ENCODE measurements at places on chromosomes 5 and 9.
A peak's percentile ranks its signal among the peaks of the same experiment; 100 is the strongest.

GRCh38 chr9:105405514-105406131, 42.2 kb upstream of the FSD1L start:
- peak; percentile 47 for DNase-seq

DNA sequence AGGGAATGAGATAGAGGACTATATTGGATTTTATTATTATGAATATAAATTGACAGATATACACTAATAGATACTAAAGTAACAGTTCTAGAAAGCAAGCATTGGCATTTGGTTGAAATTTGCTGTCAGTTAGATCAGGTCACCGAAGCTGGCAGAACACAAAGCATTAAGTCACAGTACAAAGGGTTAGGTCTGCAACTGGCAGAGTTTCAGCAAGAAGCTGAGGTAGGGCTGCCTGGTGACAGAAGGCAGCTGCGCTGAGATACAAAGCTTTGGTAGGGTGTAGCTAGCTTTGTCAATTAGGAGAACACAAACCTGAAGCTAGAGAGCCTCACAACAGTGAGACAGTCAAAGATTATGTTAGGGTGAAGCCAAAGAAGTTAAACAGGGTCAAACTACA, 6.3 kb upstream of the CSNK1G3 start:
- DNase-seq = no peak

- no peak for DNase-seq
Observed at GRCh38 chr5:7361593-7361992, 34.3 kb upstream of the ADCY2 start.

- no peak for DNase-seq
Observed at GRCh38 chr5:135487037-135487395, 34.9 kb upstream of the TIFAB start.

GRCh38 chr9:70262366-70262765, 3.6 kb downstream of the SMC5 start:
- no peak for DNase-seq

DNA sequence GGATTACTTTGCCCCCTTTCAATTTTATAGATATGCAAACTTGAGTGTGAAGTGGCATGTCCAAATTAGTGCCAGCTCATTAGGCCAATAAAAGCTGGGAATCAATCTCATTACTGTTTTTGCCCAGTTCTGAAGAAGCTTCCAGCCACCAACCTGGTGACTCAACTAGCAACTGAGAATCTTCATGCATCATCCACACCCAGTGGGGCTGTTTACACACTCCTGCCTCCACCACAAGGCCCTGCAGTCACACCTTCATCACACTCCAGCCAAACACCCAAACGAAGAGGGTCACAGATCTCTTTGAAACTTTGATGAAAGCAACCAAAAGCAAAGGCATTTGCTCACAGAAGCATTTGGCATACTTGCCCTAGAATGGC, 41.3 kb upstream of the S1PR3 start:
- no peak for DNase-seq
